ENCODE measurements at places on chromosomes 3 and 15.

DNA sequence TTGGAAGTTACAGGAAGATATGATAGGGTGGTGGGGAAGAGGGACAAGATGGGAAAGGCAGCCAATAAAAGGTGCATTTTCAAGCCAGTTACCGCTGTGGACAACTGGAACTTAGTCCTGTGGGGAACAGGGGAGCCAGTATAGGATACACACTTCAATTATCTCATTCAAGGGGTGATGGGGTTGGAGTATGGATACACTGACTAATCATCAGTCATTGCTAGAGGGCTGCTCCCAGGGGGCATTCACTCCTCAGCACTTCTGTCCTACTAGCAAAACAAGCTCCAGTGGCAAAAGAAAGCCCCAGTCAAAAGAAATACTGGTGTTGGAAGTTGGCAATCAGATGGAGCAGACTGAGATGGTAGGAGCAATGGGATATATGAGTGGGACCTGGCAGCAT, 183.4 kb upstream of the GADL1 start:
- DNase-seq, result peak; percentile 67

DNA sequence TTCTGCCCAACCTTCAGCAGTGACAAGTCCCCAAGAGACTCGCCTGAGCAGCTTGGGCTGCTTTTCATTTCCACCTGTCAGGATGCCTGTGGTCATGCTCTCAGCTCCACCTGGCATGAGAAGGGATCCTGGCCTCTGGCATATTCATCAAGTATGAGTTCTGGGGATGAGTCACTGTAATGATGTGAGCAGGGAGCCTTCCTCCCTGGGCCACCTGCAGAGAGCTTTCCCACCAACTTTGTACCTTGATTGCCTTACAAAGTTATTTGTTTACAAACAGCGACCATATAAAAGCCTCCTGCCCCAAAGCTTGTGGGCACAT, 3.5 kb downstream of the MYD88 start:
- peak; percentile 70 for DNase-seq

DNA sequence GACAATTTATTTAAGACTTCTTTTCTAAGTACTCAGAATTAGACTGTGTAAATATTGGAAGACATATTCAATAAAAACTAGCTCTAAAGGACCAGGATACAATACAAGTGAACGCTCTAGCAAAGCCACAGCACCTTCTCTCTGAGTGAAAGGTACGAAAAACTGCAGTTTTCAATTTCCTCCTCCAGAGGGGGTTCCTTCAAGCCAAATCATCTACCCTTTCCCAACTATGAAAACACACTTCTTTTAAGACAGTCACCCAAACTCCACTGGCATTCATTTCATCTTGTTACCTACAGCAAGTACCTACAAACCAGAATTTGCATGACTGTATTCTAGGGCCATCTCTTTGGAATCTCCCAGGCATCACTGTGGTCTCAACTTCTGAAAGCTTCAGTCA, 165.8 kb downstream of the ERC2 start:
- DNase-seq, result no peak

DNA sequence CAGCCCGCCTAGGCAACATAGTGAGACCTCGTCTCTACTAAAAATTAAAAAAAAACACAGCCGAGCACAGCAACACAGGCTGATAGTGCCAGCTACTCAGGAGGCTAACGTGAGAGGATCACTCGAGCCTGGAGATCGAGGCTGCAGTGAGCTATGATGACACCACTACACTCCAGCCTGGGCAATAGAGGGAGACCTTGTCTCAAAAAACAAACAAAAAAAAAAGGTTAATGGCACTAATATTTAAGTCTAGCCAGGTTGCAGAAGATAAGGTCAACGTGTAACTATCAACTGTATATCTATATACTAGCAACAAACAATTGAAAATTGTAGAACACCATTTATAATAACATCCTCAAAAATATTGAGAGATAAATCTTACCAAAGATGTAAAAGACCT, 75.1 kb downstream of the MYO9A start:
- DNase-seq, result no peak

GRCh38 chr3:16998236-16998923, 113.6 kb downstream of the PLCL2 start:
- DNase-seq, result no peak

- DNase-seq, result peak; percentile 64
These were observed 488.2 kb upstream of the NECTIN3 start for GRCh38 chr3:110583373-110583935.

GRCh38 chr15:22978691-22979237, 1.4 kb downstream of the CYFIP1 start:
- DNase-seq, result no peak

- no peak for DNase-seq
These were observed 63.3 kb downstream of the RLBP1 start for GRCh38 chr15:89157918-89158564.

GRCh38 chr15:63473007-63473748, 31.2 kb upstream of the USP3 start:
- no peak for DNase-seq

GRCh38 chr15:66057089-66057488, 187.8 kb downstream of the RAB11A start:
- DNase-seq, result no peak

- no peak for DNase-seq
These were observed 543.7 kb upstream of the ADAMTS9 start for GRCh38 chr3:65231544-65231943.

DNA sequence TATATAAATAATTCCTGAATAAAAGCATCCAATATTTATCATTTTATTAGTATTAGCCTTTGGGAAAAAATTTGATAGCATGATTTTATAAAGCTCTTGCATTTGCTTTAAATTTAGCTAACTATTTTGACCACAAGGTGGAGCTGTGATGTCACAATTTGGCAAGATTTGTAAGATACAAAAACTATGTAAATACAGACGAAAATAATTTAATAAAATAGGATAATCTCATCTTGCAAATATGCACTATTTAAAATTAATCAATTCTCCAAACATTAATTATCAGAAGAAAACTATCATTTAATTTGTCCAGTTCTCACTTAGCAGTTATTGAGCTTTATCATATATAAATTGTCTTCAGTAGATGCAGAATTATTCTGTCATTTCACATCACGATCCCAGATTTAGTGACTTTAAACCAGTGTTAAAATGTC, 95.4 kb downstream of the PLOD2 start:
- peak; percentile 62 for DNase-seq

DNA sequence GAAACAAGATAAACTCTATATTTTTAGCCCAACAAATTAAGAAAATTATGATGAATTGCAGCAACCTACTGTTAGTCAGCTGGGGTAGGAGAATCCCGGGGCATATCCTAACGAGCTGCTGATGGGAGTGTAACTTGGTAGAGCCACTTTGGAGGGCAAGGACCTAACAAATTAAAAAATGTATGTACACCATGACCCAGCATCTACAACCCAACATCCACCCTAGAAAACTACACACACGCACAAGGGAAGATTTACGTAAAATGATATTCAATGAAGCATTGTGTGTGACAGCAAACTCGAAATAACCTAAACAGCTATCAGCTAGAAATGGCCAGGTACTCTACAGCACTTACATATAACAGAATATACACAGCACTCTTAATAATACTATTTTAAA, 1.9 kb downstream of the BCL2A1 start:
- DNase-seq, result no peak

- DNase-seq, result no peak
These were observed 979.0 kb downstream of the TUSC7 start for GRCh38 chr3:117688583-117688982.

DNA sequence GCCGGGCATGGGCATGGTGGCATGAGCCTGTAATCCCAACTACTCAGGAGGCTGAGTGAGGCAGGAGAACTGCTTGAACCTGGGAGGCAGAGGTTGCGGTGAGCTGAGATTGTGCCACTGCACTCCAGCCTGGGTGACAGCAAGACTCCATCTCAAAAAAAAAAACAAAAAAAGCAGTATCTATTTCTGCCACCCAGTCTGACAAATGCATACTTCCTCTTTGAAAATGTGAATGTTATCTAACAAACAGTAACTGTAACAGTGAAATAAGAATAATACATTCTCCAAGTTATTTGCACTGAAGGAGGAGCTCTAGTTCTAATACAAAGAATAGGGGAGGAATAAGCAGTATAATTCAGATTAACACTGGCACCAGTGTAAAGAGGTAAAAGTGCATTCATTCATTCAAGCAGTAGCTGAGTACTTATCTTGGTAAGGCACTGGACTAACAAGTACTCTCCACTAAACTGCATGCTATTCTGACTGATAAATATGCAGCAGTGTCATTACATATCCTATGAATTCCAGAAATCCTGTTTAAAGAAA, 12.9 kb downstream of the VPS13C start:
- no peak for DNase-seq

DNA sequence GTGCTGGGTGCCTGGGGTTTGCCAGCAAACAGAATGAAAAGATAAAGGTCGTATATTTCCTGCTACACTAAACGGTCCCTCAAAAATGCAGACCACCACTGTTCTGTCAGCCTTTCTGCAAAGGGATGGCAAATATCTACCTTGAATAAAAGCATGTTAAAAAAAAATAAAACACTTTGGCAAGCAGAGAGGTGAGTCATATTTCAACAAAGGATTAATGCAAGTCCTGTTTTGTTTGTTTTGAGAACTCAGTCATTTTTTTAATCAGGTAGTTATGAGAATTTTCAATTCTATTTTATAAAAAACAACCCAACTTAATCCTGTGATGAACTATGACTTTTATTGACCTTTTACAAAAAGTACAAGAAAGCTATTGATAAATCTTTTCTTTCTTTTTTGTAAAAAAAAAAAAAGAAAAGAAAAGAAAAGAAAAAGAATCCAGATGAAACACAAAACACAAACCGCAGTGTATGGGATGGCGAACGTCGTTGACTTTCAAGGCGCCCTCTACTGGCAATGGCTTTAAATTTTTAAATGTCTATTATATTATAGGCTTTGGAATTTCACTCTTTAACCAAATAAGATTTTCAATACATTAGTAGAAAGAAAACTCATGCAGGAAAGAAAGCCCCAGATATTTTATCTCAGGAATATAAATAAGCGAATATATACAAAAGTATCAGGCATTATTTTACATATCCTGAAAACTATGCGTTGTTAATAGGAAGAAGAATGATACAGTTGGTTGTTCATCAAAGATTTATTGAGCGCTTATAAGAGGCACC, 87.8 kb downstream of the NCEH1 start:
- DNase-seq, result peak; percentile 89

- no peak for DNase-seq
These were observed 76.3 kb upstream of the CCDC39 start for GRCh38 chr3:180755556-180755955.

GRCh38 chr3:12049675-12050074, 45.5 kb downstream of the SYN2 start:
- DNase-seq, result peak; percentile 4

- DNase-seq, result no peak
These were observed 5.1 kb downstream of the IL20RB start for GRCh38 chr3:136962927-136963326.

DNA sequence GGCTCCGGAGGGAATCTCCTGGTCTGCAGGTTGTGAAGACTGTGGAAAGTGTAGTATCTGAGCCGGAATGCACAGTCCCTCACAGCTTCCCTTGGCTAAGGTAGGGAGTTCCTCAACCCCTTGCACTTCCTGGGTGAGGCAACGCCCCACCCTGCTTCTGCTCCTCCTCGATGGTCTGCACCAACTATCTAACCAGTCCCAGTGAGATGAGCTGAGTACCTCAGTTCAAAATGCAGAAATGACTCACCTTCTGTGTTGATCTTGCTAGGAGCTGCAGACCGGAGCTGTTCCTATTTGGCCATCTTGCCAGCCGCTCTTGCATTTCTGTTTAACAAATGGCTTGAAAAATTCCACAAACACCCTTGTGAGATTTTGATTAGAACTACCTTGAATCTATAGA, 156.1 kb downstream of the STXBP5L start:
- peak; percentile 33 for DNase-seq

DNA sequence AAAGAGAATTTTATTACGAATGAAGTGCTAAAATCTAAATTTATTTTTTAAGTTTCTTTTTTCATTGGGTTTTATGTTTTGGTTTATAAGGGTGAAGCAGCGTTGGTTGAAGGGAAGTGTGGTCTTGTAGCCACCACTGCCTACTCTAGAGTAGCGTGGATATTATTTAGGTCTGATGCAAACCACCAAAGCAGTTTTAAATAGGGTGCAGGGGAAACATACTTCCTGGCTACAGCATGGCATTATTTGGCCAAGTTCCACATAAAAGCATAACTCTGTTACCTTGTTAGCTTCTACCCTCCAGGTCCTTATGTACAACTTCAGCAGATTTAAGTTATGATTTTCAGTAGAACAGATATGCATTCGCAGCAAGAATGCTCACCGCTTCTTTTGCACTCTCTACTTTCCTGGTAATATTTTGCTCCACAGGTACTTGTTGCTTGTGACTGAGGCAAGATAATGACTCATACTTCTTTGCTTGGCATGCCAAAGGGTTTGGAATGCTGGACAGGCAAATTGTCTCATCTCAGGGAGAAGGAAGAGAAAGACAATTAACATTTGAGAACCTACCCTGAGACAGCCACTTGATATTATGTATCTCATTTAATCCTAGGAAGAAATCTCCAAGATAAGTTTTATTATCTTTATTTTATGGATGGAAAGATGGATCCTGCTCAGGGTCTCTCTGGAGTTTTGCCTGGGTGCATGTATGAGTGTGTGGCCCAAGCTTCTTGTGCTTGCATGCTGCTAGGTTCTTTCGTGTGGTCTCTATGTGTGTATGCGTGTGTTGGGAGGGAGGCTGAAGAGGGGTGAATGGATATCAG, 5.4 kb downstream of the TGFBR2 start:
- DNase-seq, result peak; percentile 86

DNA sequence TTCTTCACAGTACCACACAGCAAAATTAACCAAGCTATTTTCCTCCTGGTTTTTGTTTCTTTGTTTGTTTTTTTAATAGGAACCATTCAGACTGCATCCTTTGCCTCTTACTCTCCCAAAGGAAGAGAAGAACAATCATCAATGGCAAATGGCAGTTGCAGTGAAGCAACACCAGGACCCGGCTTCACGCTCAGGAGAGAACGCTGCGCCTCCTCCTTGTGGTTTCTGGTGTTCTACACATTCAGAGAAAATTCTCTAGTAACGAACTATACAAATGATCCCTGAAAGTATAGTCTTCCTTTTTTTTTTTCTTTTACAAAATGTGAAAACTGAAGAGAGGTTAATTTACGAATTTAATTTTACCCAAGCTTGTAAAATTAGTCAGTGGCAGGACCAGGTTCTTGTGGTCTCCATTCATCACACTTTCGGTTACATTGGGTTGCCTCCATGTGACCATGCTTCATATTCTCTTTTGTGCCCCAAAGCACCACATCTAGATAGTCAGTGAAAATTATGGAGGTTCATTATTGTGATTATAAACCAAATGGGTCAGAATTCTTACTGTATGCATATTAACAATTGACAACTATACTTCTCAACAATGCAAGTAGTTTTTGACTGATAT, 10.6 kb upstream of the MINDY2 start:
- no peak for DNase-seq

- DNase-seq, result no peak
These were observed 47.6 kb downstream of the MBNL1 start for GRCh38 chr3:152316318-152316717.

Data from bronchial epithelial cell (primary cell).